Activated T-helper 2 cell treated with anti-CD3 and anti-CD28 coated beads, Interferon-gamma antibody, Interleukin-2, Interleukin-4, amounts not matched to agents 10 μg/mL and 5 μg/mL and 100 μg/mL, durations not matched to agents 14 hours and 24 hours and 36 hours (primary cell): ENCODE measurements at places on chromosomes 2 and 18. TPM values are rescaled to one million over a fixed set of nuclear protein-coding genes. Genes with fewer than 3 reads are reported as not detected.

DNA sequence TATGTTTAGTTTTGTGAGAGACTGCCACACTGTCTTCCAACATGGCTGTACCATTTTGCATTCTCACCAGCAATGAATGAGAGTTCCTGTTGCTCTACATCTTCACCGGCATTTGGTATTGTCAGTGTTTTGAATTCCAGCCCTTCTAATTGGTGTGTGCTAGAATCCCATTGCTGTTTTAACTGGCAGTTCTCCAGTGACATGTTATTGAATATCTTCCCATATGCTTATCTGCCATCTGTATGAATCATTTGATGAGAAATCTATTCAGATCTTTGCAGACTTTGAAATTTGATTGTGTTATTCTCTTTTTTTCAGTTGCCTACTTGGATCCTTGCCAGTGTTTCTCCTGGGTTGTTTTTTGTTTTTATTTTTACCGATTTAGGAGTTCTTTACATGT lies 99.0 kb downstream of the SNTG2 start:
- no peak overlapping the region for H3K4me3 ChIP-seq
- no peak for DNase-seq
- H3K4me1 ChIP-seq = peaks cover 3% of the 10 kb centered on the region
- no peaks in the 10 kb centered on the region for H3K36me3 ChIP-seq
- H3K27ac ChIP-seq = no peak overlapping the region

DNA sequence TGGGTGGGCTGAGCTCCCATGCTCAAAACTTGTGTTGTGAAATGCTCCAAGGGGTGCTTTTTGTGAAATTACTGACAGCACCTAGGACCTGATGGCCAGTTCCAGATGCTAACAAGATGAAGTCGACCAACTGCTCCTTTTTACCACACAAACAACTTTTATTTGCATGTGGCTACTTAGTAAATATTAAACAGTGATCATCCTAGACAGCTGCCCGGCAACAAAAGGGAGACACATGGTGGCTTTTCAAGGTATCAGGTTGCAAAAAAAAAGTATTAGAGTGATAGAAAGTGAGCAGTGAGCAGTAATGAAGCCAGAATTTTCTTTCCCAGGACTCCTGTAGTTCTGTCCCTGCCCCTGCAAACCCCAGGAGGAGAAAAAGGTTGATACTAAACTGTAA lies 118.5 kb downstream of the RPIA start:
- no peak overlapping the region for H3K4me3 ChIP-seq
- H3K36me3 ChIP-seq = no peaks in the 10 kb centered on the region
- no peak for DNase-seq

GRCh38 chr18:24274837-24275236 lies 122.8 kb downstream of the OSBPL1A start:
- H3K36me3 ChIP-seq = no peaks in the 10 kb centered on the region
- H3K4me3 ChIP-seq = no peak overlapping the region
- no peak for DNase-seq
- peaks cover 45% of the 10 kb centered on the region for H3K27me3 ChIP-seq
- H3K27ac ChIP-seq = no peak overlapping the region
- H3K4me1 ChIP-seq = no peaks in the 10 kb centered on the region

Gene GLB1L
- total RNA-seq = 4.2 and 4.4 TPM in 2 replicates

DNA sequence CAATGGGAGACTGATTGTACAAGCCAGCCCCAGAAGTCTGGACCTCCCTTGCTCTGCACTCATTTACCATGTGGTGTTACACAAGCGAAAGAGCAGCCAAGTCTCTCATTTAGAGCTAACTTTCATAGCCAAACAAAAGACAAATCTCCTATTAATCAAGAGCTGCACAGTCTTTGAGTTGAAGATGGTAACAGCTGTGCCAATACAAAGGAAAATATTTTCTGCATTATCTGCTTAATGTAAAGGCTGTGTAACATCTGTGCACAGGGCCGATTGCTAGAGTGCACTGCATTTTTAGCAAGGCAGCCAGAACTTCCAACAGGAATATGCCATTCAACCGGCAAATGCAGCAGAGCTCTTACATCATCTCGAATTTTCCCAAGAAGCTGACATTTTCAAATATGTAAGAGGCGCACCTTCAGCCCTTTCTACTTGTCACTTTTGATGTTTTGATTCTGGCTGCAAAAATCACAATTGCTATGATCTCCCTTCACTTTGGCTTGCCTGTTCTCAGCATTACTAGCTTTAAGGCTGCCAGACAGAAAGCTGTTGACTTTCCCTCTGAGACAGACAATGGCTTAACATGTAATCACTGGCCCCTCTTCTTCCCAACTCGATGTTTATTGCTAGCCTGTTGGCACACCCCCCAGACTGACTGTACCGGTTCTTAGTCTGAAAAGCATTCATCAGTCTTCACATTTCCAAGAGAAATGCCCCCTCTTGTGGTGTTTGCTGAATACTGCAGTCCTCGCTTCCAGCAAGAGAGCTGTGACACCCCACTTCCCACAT lies 96.9 kb upstream of the TANK start:
- H3K4me1 ChIP-seq = peaks cover 11% of the 10 kb centered on the region
- no peak overlapping the region for H3K4me3 ChIP-seq
- H3K27ac ChIP-seq = no peak overlapping the region
- DNase-seq = peak; percentile 47
- H3K36me3 ChIP-seq = no peaks in the 10 kb centered on the region

DNA sequence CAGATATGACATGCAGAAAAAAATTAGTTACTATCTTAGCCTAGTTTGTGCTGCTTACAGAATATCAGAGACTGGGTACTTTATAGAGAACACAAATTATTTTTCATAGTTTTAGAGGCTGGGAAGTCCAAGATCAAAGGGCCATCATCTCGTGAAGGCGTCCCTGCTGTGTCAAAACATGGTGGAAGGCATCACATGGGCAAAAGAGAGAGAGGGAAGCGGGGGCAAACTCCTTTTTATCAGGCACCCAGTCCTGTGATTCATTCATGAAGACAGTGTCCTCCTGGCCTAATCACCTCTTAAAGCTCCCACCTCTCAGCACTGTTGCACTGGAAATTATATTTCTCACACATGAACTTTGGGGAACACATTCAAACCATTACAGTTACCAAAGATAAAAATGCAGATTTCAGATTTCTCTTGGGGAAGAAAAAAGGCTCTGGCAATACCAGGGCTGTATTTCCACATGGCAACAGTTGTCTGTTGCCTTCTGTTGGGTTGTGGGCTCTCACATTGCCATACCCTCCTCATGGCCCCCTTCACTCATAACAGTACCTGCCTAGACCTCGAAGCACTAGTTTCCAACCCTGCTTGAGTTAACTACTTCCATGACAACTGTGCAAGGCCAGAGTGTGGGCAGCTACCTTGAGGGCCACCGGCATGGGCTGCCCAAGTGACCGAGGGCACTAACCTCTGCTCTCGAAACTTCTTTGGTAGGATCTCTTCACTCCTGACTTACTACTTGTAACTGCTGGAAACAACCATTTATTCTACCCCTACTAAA lies 2.7 kb upstream of the ACTR3 start:
- H3K27me3 ChIP-seq = no peaks in the 10 kb centered on the region
- no peak for DNase-seq
- H3K27ac ChIP-seq = peak overlapping the region; percentile 95
- peak overlapping the region; percentile 61 for H3K4me3 ChIP-seq

- H3K36me3 ChIP-seq = no peaks in the 10 kb centered on the region
- H3K27me3 ChIP-seq = no peaks in the 10 kb centered on the region
- no peaks in the 10 kb centered on the region for H3K4me1 ChIP-seq
- DNase-seq = no peak
- H3K27ac ChIP-seq = no peak overlapping the region
Observed at GRCh38 chr2:129518937-129519336, 460.5 kb upstream of the RAB6C start.

- H3K4me1 ChIP-seq = peaks cover 4% of the 10 kb centered on the region
- H3K27me3 ChIP-seq = peaks cover 14% of the 10 kb centered on the region
Observed at GRCh38 chr2:84768840-84769239, 112.0 kb downstream of the TRABD2A start.

- no peak overlapping the region for H3K27ac ChIP-seq
- H3K4me3 ChIP-seq = no peak overlapping the region
- H3K27me3 ChIP-seq = peaks cover 25% of the 10 kb centered on the region
Observed at GRCh38 chr18:3875376-3875775, 425.4 kb downstream of the TGIF1 start.

GRCh38 chr18:38972571-38972970 lies 1407.0 kb upstream of the CELF4 start:
- no peak for DNase-seq
- no peak overlapping the region for H3K27ac ChIP-seq
- no peaks in the 10 kb centered on the region for H3K4me1 ChIP-seq
- H3K4me3 ChIP-seq = no peak overlapping the region

DNA sequence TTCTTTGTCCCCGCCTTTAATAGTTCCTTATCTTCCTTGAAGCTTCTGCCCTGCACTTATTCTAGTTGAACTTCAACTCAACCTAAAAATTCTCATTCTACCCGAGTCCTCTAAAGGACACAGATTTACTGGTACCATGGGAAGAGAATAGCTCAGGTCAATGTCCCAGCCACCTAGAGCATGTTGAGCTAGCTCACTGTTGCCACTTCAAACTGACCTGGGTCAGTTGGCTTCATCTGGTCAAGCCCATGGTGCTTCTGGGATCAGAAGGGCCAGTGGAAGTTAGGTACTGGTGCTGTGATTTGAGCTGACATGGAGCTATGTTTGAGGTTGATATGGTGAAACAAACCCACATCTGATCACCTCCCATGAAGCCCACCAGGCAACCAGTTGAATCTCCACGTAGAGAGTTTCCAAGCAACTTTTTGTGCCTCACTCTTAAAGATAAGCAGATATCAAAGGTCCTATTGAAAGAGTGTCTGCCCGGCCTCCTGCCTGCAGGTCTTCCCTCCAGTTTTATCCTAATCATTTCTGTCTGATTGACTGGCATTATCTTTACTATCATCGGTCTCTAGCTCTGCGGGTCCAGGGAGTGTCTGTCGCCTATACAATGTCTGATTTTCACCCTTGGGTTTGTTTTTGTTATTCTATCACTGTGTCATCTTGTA lies 17.2 kb downstream of the GREB1 start:
- peaks cover 21% of the 10 kb centered on the region for H3K27me3 ChIP-seq
- peaks cover 6% of the 10 kb centered on the region for H3K4me1 ChIP-seq
- no peak overlapping the region for H3K4me3 ChIP-seq
- H3K36me3 ChIP-seq = no peaks in the 10 kb centered on the region

Gene SP140L
- total RNA-seq = 55.7 and 59.1 TPM in 2 replicates

Gene EVX2
- total RNA-seq = not detected in 2 replicates

Gene ALKAL2
- 16.3 and 17.6 TPM in 2 replicates for total RNA-seq

GRCh38 chr18:7237673-7238272 lies 6.9 kb downstream of the LRRC30 start:
- H3K4me1 ChIP-seq = no peaks in the 10 kb centered on the region
- no peak for DNase-seq
- H3K4me3 ChIP-seq = no peak overlapping the region
- H3K27ac ChIP-seq = no peak overlapping the region

DNA sequence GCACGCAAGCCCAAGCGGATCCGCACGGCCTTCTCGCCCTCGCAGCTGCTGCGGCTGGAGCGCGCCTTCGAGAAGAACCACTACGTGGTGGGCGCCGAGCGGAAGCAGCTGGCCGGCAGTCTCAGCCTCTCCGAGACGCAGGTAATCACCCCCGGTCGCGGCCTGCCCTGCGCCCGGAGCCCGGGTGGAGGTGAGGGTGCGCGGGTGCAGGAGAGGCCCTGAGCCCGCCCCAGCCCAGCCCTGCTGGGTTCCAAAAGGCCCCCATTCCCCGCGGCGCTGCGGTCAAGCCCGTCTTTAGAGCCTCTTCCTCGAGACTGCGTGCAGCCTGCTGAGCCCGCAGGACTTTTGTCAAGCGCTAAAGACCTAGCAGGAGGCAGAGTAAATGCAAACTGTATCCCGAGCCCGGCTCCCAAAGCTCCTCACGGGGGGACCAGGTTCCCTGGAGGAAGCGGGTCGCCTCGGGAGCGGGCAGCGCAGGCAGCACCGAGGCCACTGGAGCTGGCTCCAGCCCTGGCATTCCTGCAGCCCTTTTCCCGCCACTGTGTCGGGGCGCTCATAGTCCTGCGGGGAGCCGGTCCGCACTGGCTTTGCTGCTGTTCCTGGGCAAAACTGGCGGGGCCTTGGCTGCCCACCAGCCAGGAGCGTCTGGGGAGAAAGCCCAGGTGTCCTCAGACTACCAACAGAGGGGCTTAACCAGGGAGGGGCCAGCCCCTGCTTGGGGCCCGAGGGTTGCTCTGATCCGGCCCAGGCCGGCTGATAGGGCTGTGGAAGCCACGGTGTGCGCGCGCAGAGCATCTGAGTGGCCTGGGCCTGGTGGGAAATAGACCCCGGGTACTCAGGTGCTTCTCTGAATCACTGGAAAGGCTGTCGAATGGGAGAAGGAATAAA lies 7.3 kb downstream of the EMX1 start:
- H3K36me3 ChIP-seq = no peaks in the 10 kb centered on the region
- no peak overlapping the region for H3K27ac ChIP-seq
- H3K27me3 ChIP-seq = peaks cover 50% of the 10 kb centered on the region

DNA sequence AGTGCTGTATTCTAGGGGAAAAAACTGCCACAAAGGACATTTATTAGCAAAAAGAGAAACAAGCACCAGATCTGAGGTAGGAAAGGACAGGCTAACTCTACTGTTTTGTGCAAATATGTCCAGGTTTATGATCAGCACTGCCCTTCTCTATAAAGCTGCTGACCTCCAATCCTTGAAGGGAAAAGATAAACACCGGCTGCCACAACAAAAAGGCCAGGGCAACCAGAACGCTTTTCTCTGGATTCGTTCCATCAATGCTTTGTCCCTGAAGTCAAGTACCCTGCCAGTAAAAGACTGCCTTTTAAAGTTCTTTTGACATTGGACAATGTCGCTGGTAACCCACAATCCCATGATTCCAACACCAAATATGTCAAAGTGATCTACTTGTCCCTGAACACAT lies 21.0 kb downstream of the SMAD2 start:
- peaks cover 84% of the 10 kb centered on the region for H3K36me3 ChIP-seq
- no peak for DNase-seq
- peak overlapping the region; percentile 65 for H3K27ac ChIP-seq
- peaks cover 80% of the 10 kb centered on the region for H3K4me1 ChIP-seq
- H3K4me3 ChIP-seq = no peak overlapping the region

DNA sequence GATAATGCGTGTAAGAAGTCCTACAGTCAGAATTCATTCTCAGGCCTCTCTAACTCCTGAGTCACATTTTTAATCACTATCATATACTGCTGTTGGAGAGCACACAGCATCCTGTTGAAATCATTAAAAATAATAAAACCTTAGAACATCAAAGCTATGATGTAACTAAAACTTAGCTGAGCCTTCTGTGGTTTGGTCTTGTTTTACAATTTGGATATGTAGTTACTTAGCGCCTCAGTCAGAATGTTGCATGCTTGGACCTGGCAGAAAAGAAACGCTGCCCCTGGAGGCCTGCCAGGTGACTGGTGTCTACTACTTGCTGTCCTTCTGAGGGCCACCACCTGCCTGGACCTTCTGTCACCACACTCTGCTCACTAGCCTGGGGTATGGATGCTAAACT lies 261.1 kb upstream of the RASGRP3 start:
- H3K36me3 ChIP-seq = no peaks in the 10 kb centered on the region
- peaks cover 3% of the 10 kb centered on the region for H3K27me3 ChIP-seq
- DNase-seq = no peak
- peaks cover 21% of the 10 kb centered on the region for H3K4me1 ChIP-seq
- H3K27ac ChIP-seq = no peak overlapping the region
- H3K4me3 ChIP-seq = no peak overlapping the region

Gene ARHGAP28
- total RNA-seq = not detected in 2 replicates

DNA sequence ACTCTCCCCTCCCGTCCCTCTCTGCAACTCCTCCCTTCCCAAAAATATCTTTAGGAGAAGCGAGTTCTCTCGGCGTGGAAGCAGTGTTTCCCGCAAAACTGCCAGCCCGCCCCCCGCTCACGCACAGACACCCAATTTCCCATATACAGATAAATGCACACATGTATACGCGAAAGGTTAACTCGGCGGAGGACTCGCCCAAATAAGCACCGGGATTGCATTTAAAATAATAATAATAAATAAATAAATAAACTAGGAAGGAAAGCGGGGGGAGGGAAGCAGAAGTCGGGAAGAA lies 70.0 kb upstream of the PSMD14 start:
- peak overlapping the region; percentile 66 for H3K27ac ChIP-seq
- peak overlapping the region; percentile 84 for H3K4me3 ChIP-seq
- H3K36me3 ChIP-seq = peaks cover 15% of the 10 kb centered on the region
- DNase-seq = no peak
- no peaks in the 10 kb centered on the region for H3K27me3 ChIP-seq
- peaks cover 33% of the 10 kb centered on the region for H3K4me1 ChIP-seq
